ENCODE measurements at places on chromosomes 7 and 10.

GRCh38 chr10:125564570-125564969, 118.4 kb downstream of the TEX36 start:
- no peak for DNase-seq

DNA sequence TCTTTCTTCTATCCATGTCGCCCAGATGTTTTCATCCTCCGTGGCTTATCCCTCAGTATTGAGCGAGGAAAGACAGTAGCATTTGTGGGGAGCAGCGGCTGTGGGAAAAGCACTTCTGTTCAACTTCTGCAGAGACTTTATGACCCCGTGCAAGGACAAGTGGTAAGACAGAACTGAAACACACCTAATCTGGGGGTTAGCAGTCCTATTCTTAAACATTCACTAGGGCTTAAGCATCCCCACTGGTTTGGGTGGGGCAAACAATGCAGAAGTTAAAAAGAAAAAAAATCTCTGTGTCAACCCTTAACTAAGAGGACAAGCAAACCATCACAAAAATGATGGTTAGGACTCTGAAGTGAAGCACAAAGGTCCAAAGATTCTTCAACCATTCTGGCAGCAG, 43.8 kb downstream of the SP8 start:
- no peak for DNase-seq

DNA sequence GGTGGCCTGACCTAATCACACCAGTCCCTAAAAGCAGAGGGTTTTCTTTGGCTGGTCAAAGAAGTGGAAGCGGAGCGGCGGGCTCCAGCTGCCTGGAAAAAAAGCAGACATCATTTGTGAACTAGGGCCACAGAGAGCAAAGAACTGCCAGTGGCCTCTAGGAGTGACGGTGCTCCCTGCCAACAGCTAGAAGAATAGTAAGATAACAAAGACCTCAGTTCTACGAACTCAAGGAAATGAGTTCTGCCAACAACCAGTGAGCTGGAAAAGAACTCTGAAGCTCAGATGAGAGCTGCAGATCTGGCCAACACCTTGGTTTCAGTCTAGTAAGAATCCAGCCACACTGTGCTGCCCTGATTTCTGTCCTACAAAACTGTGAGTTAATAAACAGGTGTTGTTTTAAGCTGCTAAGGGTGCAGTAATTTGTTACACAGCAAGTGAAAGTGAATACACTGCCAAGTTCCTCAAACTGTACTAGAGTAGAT, 178.0 kb downstream of the SRPK2 start:
- DNase-seq = no peak

- peak; percentile 21 for DNase-seq
These were observed 122.7 kb downstream of the CUL2 start for GRCh38 chr10:34967335-34967880.

DNA sequence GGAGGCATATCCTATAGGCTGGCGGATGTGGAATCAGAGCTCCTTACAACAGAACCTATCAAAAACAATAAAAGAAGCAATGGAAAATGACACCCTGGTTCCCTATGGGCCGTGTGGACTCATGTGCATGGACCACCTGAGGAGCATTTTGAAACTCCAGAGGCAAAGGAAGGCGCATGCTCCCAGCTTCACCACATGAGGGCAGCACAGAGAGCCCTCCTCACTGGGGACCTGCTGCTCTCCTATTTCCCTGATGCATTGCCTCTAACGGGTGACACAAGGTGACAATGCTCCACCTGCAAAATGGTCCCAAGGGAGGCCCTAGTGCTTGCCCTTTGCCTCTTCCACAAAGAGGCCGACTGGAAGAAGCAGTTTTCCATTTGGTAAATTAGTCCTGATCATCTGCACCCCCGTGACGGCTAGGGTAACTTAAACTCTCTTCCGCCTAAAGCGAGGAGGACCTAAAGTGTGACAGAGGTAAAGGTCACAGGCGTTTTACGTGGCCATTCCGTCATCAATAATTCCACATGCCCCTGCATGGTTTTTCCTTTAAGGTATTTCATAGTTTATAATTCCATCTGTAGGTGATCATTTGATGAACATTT, 67.7 kb downstream of the GPAM start:
- peak; percentile 7 for DNase-seq
